ENCODE measurements at places on chromosomes 16 and 17.

DNA sequence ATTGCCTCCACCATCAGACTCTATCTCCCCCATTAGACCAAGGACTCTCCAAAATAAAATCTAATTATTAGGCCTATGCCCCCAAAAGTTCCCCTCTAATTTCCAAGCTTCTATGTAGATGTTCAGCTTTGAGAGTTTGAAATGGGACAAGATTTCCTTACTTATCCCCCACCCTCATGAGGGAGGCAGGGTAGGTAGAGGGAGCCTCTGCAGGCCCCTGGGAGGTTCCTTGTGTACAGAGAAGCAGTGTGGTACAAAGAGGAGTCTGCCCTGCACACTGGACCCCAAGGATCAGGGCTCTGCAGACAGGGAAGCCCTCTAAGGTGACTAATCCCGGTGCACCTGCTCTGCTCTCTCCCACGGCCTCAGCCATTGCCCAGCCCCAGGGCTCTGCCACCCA lies 2.5 kb downstream of the KRT17 start:
- no peak for DNase-seq

- DNase-seq, result no peak
These were observed 1.7 kb upstream of the MPO start for GRCh38 chr17:58282442-58282841.

DNA sequence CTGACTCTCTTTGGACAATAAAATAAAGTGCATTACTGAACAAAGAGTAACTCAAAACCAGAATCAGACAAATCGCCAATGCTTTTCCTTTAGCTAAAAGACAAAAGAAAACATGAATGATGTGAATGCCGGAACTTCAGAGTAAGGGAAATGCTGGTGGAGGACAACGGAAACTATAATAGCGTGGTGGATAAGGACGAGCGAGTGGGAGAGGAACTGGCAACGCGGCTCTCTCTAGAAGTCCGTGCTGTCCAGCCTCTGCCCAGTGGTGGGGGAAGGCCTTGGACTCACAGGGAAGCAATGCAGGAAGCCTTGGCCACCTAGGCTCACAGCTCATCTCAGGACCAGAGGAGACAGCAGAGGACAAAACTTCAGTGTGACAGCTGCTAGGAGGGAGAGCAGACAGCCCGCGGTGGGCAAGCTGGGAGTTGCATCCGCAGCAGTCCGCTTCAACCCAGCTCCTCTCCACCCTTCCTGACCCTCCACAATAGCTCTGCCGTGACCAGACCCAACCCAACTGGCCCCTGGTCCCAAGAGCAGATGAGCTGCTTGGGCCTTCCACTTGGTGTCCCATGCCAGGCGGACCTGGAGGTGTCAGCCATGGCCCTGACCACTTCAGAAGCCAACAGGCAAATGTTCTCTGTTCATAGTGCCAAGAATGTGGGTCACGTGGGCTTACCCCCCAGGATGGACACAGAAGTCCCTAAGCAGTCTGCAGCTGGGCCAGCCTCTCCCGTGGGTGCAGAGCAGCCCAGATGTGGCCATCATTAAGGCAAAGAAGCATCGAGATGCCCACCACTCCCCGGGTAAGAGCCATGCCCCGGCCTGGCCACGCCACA lies 5.3 kb upstream of the FAAP100 start:
- DNase-seq, result no peak

- DNase-seq, result no peak
These were observed 179.9 kb downstream of the SEC14L1 start for GRCh38 chr17:77320485-77321256.

- DNase-seq, result no peak
These were observed 13.8 kb downstream of the ITGB3 start for GRCh38 chr17:47267354-47267828.
